ENCODE measurements at places on chromosomes 5 and 9. TPM values are rescaled to one million over a fixed set of nuclear protein-coding genes. Genes with fewer than 3 reads are reported as not detected.

DNA sequence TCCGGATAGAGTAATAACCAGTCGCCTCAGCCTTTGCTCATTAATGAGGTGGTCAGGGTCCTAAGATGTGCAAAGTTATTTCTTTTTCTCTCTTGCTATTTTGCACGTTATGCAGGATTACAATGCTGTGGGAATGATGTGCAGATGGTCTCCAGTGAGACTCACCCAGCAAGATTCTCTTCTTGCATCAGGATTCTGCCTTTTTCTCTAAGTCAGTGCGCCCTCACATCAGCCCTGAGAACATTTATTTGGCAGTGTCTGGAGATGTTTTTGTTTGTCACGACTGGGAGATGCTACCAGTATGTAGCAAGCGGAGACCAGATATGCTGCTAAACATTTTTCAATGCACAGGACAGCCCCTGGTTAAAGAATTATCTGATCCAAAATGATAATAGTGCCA, 280.3 kb upstream of the WWC1 start:
- DNase-seq, result no peak

GRCh38 chr9:133701321-133701980, 36.7 kb downstream of the SARDH start:
- DNase-seq, result no peak

DNA sequence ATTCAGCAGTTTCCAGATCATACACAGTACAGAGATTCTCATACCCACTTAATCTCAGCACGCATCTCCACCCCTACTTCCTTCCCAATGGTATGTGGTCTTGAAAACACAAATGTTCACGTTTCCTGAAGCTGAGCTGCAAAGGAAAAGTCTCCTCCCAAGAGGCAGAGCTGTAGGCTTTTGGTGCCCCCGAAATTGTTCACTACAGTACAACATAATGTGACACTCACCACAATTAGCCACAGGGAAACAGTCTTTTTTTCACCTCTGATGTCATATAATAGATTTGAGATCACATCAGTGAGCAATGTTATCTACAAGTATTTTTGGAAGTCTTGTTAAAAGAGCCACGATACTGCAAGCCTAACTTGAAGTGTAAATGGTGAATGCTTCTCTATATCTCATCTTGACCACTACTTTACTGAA, 40.2 kb downstream of the NFIB start:
- DNase-seq, result no peak

Gene FLT4
- total RNA-seq, result not detected

DNA sequence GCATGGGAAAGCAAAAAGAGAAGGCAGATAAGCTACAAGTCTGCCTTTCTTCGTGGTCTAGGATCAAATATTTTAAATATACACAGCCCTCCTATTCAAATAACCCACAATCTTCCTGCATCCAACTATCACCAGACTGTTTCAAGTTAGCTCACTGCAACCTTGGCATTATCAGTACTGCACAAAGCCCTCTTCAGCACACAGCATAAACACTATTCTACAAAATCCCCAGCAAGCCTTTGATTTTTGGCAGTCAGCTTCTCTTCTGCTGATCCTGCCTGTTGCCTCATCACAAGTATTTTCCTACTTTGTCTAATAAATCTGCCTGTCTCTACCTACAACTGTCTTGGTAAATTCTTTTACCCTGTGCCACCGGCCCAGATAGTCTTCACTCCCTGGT, 142.9 kb downstream of the COX7C start:
- no peak for DNase-seq

GRCh38 chr5:191036-191948, at the start of gene LRRC14B:
LRRC14B (plus strand) TSS chr5:191495; CDS start chr5:191539, 44 bp downstream.
- DNase-seq, result no peak
